ENCODE measurements at places on chromosomes 12 and 14.

DNA sequence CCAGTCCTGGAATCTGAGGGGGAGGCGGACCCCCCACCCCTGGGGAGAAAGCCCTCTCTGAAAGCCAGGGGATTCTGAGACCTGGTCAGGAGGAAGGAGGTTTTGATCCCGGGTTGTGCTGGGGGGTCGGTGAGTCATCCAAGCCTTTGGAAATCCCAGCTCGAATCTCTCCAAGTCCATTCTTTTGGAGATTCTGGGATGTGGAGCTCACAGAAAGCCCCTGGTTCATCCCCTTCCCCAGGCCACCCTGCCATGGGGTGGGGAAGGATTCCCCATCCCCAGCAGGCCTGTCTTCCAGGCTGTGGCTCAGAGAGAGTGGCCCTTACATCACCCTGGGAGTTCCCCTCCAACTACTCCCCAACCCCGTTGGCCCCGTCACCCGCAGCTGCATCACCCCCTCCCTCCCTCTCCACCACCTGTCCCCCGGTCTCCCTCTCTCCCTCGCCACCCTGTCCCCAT is 14.3 kb downstream of the EXOC3L4 start:
- no peak for DNase-seq

DNA sequence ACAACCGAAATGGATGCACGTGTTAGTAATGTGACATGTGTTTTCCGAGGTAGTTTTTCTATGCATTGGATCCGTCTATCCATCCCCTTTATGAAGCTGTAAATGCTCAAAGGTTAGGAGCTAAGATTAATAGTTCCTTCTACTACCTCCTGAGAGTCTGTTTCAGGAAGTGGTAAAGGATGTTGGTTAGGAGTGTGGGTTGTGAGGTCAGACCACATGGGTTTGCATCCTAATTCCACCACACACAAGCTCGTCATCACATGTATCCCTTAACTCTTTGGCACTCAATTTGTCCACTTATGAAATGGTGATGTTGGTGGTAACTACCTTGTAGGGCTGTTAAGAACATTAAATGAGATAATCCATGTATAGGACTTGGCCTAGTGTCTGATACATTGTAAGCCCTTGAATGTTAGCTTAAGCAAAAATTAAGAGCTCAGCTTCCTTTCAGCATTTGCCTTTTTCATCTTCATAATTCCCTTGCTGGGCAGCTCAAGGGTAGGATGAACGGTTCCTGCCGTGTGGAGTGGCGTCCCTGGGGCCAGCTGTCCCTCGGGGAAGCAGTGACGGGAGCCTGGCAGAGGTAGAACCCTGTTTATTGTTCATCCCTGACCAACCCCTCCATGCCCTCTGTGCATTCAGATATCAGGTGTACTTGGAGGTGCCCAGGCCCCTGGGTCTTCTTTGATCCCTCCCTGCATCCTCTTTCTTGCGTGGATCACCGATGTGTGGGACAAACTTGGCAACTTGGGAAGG is 52.3 kb downstream of the TSPAN9 start:
- DNase-seq: no peak

DNA sequence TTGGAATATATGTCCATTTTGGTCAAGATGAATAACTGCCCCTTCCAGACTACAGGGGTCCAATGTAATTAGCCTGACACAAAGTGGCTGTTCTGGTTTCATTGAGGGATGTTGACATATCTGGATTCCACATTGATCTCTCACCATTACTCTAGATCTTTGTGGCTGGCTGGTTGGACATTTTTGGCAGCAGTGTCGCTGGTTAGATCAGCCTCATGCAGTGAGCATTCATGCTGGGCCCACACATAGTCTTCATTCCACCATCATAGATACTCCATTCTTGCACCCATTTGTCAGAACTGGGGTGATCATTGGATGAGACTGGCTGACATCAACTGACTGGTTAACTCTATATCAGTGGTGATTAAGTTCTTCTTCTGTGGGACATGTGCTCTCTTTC is 74.4 kb downstream of the MGST1 start:
- DNase-seq: no peak

GRCh38 chr12:125100551-125101434 is 35.6 kb downstream of the AACS start:
- no peak for DNase-seq

GRCh38 chr12:57240926-57241401 is 10.0 kb downstream of the STAC3 start:
- no peak for DNase-seq

GRCh38 chr14:35112641-35113040 is 9.1 kb downstream of the PPP2R3C start:
- DNase-seq: no peak

DNA sequence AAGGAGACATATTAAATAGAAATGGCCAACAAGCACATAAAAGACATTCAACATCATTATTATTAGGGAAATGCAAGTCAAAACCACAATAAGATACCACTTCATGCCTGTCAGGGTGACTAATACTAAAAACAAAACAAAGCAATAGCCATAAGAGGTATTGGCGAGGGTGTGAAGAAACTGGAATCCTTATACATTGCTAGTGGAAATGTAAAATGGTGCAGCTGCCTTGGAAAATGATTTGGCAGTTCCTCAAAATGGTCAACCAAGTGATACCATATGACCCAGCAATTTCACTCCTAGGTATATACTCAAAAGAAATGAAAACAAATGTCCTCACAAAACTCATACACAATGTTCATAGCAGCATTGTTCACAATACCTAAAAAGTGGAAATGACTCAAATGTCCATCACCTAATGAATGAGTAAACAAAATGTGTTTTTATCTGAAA is 27.0 kb downstream of the GPR135 start:
- DNase-seq: no peak

- no peak for DNase-seq
Observed at GRCh38 chr14:93984987-93985410, 8.6 kb upstream of the ASB2 start.

DNA sequence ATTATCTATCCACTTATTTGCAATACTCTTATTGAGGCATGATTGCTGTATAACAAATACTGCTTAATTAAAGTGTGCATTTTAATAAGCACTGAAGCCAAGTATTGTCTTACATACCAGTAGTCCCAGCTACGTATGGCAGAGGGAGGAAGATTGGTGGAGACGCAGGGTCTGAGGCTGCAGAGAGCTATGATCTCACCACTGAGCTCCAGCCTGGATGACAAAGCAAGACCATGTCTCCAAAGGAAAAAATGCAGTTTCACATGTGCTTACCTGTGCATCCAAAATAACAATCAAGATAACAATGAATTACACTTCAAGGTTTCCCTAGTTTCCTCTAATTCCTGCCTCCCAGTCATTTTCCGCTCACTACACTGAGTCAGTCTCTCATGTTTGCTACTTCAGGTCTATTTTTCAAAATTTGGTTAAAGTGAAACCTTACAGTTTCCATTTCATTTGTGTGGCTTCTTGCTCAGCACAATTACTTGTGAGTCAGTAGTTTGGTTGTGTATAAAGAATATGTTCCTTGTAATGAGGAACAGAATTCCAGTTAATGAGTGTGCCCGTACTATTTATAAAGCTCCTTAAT is 1250.1 kb downstream of the TMEM121 start:
- no peak for DNase-seq

- no peak for DNase-seq
Observed at GRCh38 chr14:72503696-72504368, 390.1 kb downstream of the DPF3 start.

DNA sequence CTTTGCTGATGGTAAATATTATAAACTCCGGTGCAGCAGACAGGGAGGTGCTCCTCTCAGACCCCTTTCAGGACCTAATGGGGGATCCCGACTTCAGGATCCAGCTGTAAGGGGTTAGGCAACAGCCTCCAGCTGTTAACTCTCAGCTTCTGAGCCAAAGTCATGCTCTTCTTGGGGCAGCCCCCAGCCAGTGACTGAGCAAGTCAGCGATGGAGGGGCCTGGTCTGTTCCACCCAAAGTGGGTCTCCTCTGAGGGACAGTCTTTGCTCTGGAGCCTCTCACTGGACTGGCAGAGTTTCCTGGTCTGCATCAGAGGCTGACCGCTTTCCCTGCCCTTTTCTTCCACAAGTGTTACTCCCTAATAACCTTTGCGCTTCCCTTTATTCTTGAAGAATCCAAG is 184.2 kb upstream of the DIO3 start:
- no peak for DNase-seq

GRCh38 chr14:95472819-95473251 is 43.6 kb downstream of the SYNE3 start:
- no peak for DNase-seq

- no peak for DNase-seq
Observed at GRCh38 chr12:102638777-102639176, 158.4 kb upstream of the IGF1 start.

DNA sequence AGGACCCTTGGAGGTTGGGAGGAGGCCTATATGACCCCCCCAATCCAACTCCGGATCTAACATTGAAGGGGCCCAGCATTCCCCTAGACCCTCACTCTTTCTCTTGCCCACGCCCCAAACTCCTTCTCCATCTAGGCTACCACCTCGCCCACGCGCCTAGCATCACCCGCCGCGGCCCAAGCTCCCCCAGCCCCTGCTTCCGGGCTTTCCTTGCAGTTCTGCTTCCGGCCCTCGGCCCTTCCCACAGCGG is 445 bp downstream of the CERS5 start:
- peak; percentile 22 for DNase-seq

GRCh38 chr14:38389681-38390080 is 133.8 kb upstream of the CLEC14A start:
- no peak for DNase-seq

- DNase-seq: no peak
Observed at GRCh38 chr14:59428581-59429012, 36.6 kb downstream of the GPR135 start.

All from activated naive CD4-positive, alpha-beta T cell (primary cell).